ENCODE measurements at places on chromosomes 11 and 22. TPM values are rescaled to one million over a fixed set of nuclear protein-coding genes. Genes with fewer than 3 reads are reported as not detected.

PGM2L1 gene
- 9.6 TPM for total RNA-seq

EMID1 gene
- total RNA-seq = not detected

USH1C gene
- not detected for total RNA-seq

C11orf87 gene
- not detected for total RNA-seq

OR51B2 gene
- total RNA-seq = not detected

SLC22A9 gene
- not detected for total RNA-seq

KRTAP5-7 gene
- not detected for total RNA-seq

BLID gene
- total RNA-seq = not detected

SAA1 gene
- total RNA-seq = not detected

GRCh38 chr11:62567018-62567633, 6.6 kb downstream of the EEF1G start:
- peaks cover 8% of the 10 kb centered on the region for H3K4me1 ChIP-seq
- H3K4me3 ChIP-seq = no peak overlapping the region
- H3K36me3 ChIP-seq = peaks cover 48% of the 10 kb centered on the region
- no peak for DNase-seq

- H3K4me1 ChIP-seq = peaks cover 8% of the 10 kb centered on the region
- no peak overlapping the region for H3K4me3 ChIP-seq
These were observed 35.8 kb downstream of the UVRAG start for GRCh38 chr11:75850787-75851186.

DNA sequence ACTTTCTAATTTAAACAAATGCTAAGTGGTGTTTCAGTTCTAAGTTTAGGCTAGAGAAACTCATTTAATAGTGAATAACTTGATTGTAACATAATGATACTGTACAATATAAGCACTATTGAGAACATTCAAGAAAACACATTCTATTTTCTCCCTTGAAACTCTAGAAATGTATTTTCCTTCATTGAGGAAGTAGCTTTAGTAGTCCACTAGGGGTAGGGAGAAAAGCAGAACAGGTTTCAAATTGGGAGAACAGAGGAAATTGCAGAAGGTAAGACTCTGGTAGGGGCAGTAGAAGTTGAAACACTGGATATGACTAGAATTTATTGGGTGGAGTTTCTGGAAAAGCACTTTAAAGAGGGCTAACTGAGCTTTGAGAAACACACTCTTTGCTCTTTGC, 31.6 kb upstream of the MPPED2 start:
- H3K4me1 ChIP-seq = no peaks in the 10 kb centered on the region
- DNase-seq = no peak
- no peak overlapping the region for H3K27ac ChIP-seq
- H3K36me3 ChIP-seq = no peaks in the 10 kb centered on the region

DNA sequence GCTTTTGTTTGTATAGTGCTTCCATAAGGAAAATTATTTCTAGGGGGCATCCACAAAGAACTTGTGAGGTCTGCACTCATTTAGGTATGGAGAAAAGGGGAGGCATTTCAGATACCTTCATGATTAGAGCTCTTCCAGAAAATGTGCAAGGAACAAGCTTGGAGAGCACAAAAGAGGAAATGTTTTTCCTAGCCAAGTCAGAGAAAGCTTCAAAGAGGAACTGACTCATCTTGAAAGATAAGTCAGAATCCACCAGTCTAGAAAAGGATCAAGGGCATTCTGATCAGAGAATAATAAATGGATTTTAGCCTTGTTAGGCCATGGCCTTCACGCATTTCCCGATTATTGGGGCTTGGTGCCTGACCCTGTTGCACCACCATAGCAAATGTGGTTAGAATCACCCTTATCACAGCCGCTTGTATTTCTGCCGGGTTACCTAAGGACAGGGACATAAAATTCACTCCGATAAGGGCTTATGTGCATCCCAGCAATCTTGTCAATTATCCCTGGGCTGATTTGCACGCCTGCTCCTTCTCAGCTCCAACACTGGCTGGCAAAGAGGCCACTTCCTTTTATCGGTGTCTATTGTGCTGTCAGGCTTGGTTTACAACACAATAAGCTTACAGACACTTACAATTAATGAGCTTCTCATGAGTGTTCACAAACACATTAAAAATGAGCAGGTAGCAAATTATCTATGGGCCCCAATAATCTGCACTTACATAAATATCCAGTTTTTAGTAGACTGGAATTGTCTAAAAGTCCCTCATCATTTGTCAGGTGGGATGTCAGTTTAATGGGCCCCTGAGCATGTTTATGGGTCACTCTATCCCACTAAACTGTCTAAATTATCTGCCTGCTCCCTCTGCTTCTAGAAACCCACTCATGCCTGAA, 613.5 kb downstream of the SOX6 start:
- H3K27ac ChIP-seq = no peak overlapping the region
- no peaks in the 10 kb centered on the region for H3K4me1 ChIP-seq
- no peaks in the 10 kb centered on the region for H3K36me3 ChIP-seq
- no peak overlapping the region for H3K4me3 ChIP-seq
- no peak for DNase-seq
- no peaks in the 10 kb centered on the region for H3K27me3 ChIP-seq

DNA sequence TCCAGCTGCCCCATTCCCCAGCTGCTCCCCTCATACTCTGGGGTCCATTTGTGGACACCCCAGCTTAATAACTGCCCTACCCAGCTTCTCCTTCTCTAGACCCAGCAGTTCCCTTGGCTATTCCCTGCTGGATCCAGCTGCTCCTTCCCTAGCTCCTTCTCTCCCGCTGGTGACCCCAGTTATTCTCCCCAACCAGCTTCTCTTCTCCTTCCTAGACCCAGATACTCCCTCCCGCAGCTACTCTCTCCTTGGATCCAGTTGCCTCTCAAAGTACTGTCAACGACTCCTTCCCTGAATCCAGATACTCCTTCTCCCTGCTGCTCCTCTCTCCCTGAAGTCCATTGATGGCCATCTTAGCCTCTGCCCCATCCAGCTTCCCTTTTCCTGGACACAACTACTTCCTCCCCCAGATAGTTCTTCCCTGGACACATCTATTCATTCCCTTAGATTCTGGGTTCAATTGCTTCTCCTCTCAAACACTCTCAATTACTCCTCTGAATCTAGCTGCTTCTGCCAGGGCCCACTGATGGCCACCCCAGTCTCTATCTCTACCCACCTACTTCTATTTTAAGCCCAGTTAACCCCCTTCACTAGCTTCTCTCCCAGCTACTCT, 11.6 kb downstream of the SELENOM start:
- H3K4me3 ChIP-seq = no peak overlapping the region
- no peak for DNase-seq
- no peaks in the 10 kb centered on the region for H3K36me3 ChIP-seq
- H3K27ac ChIP-seq = no peak overlapping the region
- no peaks in the 10 kb centered on the region for H3K4me1 ChIP-seq

DNA sequence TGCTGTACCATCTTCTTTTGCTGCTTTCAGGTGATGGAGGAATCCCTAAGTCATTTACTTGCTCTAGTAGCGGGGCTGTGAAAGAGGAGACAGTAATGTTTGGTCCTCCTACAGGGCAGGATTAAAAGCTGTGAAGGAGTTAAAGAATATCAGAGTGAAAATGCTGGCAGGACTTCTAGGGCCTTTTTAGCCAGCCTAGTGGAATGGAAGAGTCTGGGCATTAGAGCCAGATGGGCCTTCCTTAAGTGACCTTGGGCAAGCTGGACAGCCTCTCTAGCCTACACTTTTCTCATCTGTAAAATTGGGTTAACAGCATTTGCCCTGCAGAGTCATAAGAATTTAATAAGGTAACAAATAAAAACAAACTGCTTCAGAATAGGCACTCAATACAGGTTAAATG, 114.7 kb downstream of the RBFOX2 start:
- no peaks in the 10 kb centered on the region for H3K4me1 ChIP-seq
- no peak overlapping the region for H3K4me3 ChIP-seq
- DNase-seq = no peak
- H3K27me3 ChIP-seq = no peaks in the 10 kb centered on the region
- no peaks in the 10 kb centered on the region for H3K36me3 ChIP-seq

- no peak for DNase-seq
- no peak overlapping the region for H3K27ac ChIP-seq
These were observed 53.4 kb downstream of the FAM181B start for GRCh38 chr11:82680252-82680651.

GRCh38 chr11:132874638-132875037, 657.7 kb downstream of the OPCML start:
- no peak for DNase-seq
- no peak overlapping the region for H3K27ac ChIP-seq
- H3K27me3 ChIP-seq = no peaks in the 10 kb centered on the region
- H3K36me3 ChIP-seq = no peaks in the 10 kb centered on the region
- no peaks in the 10 kb centered on the region for H3K4me1 ChIP-seq

- H3K27me3 ChIP-seq = no peaks in the 10 kb centered on the region
- no peak overlapping the region for H3K27ac ChIP-seq
- DNase-seq = no peak
These were observed 575.9 kb downstream of the METTL15 start for GRCh38 chr11:28684011-28684586.

GRCh38 chr22:19067696-19068348, 54.4 kb downstream of the DGCR2 start:
- H3K27ac ChIP-seq = no peak overlapping the region
- H3K27me3 ChIP-seq = no peaks in the 10 kb centered on the region
- H3K36me3 ChIP-seq = peaks cover 60% of the 10 kb centered on the region
- no peak for DNase-seq
- H3K4me3 ChIP-seq = no peak overlapping the region

- H3K27me3 ChIP-seq = no peaks in the 10 kb centered on the region
- H3K4me1 ChIP-seq = peaks cover 22% of the 10 kb centered on the region
- peak; percentile 64 for DNase-seq
- no peaks in the 10 kb centered on the region for H3K36me3 ChIP-seq
- peak within 1 kb of the TSS; percentile 70 for H3K27ac ChIP-seq
- peak within 1 kb of the TSS; percentile 77 for H3K4me3 ChIP-seq
These were observed at the start of gene ATXN10 for GRCh38 chr22:45671783-45672563. ATXN10 (plus strand) TSS chr22:45671834; CDS start chr22:45672064, 230 bp downstream.

DNA sequence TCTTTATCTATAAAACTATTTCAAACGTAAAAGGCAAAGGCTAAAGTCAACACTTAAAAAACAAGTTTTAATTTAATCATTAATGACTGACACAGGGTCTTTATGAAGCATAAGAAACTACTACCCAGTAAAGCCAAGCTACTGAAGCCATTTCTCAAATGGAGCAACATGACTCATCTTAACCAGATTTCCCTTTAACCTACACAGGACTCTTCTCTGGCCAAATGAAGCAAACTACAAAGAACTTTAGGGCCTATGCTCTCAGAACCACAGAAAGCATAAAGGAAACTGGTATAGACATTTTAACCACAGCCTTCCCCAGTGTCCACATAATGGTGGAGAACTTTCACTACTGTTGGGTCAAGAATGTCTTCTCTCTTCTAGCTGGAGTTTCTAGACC, 34.7 kb downstream of the ALG9 start:
- no peaks in the 10 kb centered on the region for H3K36me3 ChIP-seq
- no peak for DNase-seq
- no peaks in the 10 kb centered on the region for H3K27me3 ChIP-seq
- H3K4me3 ChIP-seq = no peak overlapping the region
- peaks cover 4% of the 10 kb centered on the region for H3K4me1 ChIP-seq

DNA sequence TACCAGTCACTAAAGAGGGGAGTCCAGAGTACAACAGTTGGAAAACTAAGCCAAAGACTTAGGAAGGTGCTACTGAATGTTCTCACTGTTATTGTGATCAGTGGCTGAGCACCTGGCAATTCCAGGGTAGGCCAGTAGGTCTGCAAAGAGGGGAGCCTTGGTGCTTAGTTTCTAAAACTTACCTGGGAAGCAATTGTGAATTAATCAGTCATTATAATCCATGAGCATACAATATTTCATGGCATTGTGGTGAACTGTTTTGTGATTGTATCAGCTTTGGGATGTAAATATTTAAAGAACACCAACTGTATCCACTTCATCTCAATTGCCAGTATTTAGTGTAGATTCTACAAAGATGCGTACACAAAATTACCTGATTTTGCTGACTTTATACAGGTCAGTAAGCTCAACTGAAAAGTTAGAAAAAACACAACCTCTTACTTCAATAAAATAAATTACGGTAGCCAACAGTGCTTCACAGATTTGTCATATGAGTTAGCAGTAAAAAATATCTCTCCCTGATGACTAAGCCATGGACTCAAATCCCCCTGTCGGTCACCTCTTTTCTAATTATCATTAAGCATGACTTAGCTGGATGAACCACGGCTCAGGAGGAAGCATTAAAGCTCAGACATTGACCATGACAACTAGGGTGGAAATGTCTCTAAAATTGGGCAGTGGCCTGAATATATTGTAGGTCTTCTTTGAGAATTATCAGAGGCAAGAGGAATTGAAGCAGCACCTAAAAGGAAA, 30.8 kb upstream of the SORL1 start:
- H3K27me3 ChIP-seq = no peaks in the 10 kb centered on the region
- DNase-seq = no peak
- H3K4me1 ChIP-seq = peaks cover 66% of the 10 kb centered on the region
- H3K36me3 ChIP-seq = no peaks in the 10 kb centered on the region

DNA sequence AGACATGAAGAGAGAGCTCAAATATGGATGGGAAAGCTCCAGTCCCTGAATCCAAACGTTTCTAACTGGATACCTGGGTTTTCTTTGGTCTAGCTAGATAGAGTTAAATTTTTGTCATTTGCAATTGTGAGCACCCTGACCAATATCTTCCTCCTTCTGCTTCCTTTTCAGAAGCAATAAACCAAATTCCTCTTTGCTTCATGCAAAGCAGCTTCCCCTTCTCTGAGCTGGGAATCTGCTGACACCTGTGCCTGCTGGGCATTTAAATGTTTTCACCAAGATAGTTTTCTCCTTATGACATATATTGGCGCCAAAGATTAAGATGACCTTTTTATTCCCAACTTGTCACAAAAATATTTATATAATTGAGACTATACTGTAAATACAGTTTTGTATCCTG, 27.9 kb upstream of the PAK1 start:
- DNase-seq = no peak
- H3K27me3 ChIP-seq = no peaks in the 10 kb centered on the region
- H3K4me1 ChIP-seq = no peaks in the 10 kb centered on the region
- H3K36me3 ChIP-seq = no peaks in the 10 kb centered on the region

- H3K27me3 ChIP-seq = no peaks in the 10 kb centered on the region
- H3K4me3 ChIP-seq = no peak overlapping the region
- no peak for DNase-seq
- H3K27ac ChIP-seq = no peak overlapping the region
These were observed 8.6 kb downstream of the GRIA4 start for GRCh38 chr11:105618343-105618955.

DNA sequence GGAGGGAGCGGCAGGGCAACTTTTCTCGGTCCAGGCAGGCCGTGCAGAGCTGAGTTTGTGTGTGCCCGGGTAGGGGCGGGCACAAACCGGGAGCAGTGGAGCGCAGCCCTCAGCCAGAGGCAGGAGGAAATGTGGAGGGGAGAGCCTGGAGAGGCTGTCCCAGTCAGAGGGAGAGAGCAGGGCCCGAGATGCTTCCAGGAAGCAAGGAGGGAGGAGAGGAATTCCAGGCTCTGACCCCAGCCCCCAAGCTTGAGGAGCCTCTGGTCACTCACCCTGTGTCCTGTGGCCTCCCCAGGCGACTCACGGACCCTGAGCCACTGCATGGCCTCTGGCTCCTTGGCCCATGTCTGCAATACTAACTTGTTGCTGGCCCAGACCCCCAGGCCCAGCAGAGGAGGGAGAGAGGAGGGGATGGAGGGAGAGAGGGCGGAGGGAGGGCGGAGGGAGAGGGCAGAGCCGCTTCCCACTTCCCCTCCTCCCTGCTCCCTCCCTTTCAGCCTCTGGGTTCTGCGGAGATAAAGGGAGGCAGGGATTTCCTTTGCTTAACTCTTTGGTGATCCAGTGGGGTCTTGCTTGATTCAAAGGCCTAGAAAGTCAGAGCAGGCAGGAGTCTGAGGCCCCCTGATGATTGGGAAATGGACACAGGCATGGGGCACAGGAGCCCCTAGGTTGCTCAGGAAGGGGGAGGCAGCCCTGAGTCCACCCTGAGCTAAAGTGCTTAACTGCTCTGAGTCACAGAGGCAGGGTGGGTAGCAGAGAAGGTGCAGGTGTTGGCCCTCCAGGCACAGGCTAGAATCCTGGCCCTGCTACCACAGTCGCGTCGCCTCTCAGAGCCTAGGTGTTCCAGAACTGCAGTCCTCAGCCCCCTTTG, at the start of gene C1QTNF6:
C1QTNF6 (minus strand) TSS at position 357 of the 871 bp plus-strand sequence; CDS start at position 323, 34 bp downstream.
- no peak for DNase-seq
- H3K4me3 ChIP-seq = no peak within 1 kb of the TSS
- no peaks in the 10 kb centered on the region for H3K36me3 ChIP-seq
- no peak within 1 kb of the TSS for H3K27ac ChIP-seq
